ENCODE measurements at places on chromosomes 4 and X. TPM values are rescaled to one million over a fixed set of nuclear protein-coding genes. Genes with fewer than 3 reads are reported as not detected.

Gene NEUROG2
- total RNA-seq: not detected

Gene BEND2
- not detected for total RNA-seq

Gene CWH43
- not detected for total RNA-seq

Gene TENM3
- total RNA-seq: 0.08 TPM

Gene CD40LG
- not detected for total RNA-seq

Gene SHROOM3
- total RNA-seq: 25.0 TPM

Gene PPBP
- total RNA-seq: not detected

Gene CYLC1
- total RNA-seq: not detected
